ENCODE measurements at places on chromosomes 7 and 10. TPM values are rescaled to one million over a fixed set of nuclear protein-coding genes. Genes with fewer than 3 reads are reported as not detected.

Gene TSPAN13
- total RNA-seq, result 1.1 TPM

Gene CCL24
- not detected for total RNA-seq

Gene BLNK
- total RNA-seq, result 1.3 TPM

Gene AKR1B15
- total RNA-seq, result not detected

Gene HPSE2
- not detected for total RNA-seq

Gene MET
- 0.72 TPM for total RNA-seq

Gene WNT8B
- total RNA-seq, result 0.16 TPM

DNA sequence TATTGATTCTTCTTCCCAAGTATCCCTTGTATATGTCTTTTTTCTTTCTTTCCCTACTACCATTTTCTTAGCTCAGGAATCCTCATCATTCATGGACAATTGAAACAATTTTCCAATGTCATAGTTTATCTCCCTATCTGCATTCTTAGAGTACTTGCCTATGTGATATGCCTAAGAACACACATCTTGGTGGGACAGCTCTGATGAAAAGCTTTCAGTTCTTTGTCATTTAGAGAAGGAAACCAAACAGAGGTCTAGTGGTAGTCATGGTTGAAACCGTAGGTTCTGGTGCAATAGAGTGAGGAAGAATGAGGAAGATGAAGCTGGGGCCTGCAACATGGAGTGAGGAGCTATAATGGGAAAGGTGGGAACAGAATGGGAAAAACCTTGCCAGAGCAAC lies 28.2 kb downstream of the TDRD1 start:
- H3K27me3 ChIP-seq, result peaks cover 4% of the 10 kb centered on the region
- no peak overlapping the region for H3K4me3 ChIP-seq

GRCh38 chr10:91571671-91572070 lies 61.2 kb downstream of the PPP1R3C start:
- no peaks in the 10 kb centered on the region for H3K4me1 ChIP-seq
- no peak overlapping the region for H3K27ac ChIP-seq
- no peak overlapping the region for H3K4me3 ChIP-seq
- H3K36me3 ChIP-seq, result no peaks in the 10 kb centered on the region

GRCh38 chr7:12250232-12250631 lies 39.1 kb downstream of the TMEM106B start:
- DNase-seq, result no peak
- H3K27ac ChIP-seq, result no peak overlapping the region
- H3K36me3 ChIP-seq, result peaks cover 17% of the 10 kb centered on the region
- H3K4me1 ChIP-seq, result no peaks in the 10 kb centered on the region
- H3K27me3 ChIP-seq, result no peaks in the 10 kb centered on the region

GRCh38 chr7:2313450-2314208 lies 612 bp downstream of the SNX8 start:
- H3K4me1 ChIP-seq, result peaks cover 11% of the 10 kb centered on the region
- DNase-seq, result no peak
- H3K27me3 ChIP-seq, result no peaks in the 10 kb centered on the region
- peak overlapping the region; percentile 91 for H3K4me3 ChIP-seq

GRCh38 chr10:101266381-101267289 lies 37.4 kb upstream of the LBX1 start:
- no peak overlapping the region for H3K27ac ChIP-seq
- H3K4me1 ChIP-seq, result no peaks in the 10 kb centered on the region
- H3K27me3 ChIP-seq, result peaks cover 30% of the 10 kb centered on the region
